CD4-positive, alpha-beta T cell treated with Interleukin-17A for 4 hours (primary cell): ENCODE measurements at places on chromosomes 1 and 21.

DNA sequence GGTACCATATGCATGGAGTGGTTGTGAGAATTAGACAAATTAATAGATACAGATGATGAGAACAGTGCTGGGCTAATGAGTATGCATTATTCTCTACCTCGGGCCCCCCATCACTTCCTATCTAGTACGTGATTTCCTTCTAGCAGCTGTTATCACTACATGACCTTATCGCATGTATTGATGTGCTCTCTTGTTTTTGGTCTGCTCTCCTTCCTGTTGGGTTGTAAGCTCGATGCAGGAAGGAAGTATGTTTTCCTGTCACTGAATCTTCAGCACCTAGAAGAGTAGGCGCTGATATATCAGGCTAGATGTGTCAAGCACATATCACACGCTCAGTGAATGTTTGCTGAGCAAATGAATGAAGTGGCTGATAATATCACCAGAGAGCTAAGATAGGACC, 43.9 kb upstream of the IFNAR2 start:
- DNase-seq = peak; percentile 59

DNA sequence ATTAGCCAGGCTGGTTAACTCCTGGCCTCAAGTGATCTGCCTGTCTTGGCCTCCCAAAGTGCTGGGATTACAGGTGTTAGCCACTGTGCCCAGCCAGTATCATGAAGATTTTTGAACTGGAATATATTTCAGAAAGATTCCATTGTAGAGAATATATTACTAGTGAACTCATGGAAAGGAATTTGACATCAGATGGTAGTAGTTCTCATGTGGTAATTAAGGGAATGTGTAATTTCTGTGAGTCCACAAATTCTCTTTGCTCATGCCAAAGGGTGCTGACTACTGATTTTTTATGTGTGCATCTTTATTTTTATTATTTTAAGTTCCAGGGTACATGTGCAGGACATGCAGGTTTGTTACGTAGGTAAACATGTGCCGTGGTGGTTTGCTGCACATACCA, 10.4 kb downstream of the DTL start:
- DNase-seq = no peak

GRCh38 chr1:173354937-173355280, 122.2 kb upstream of the PRDX6 start:
- no peak for DNase-seq

- DNase-seq = peak; percentile 41
Observed at GRCh38 chr1:24709791-24710441, 35.3 kb upstream of the CLIC4 start.

DNA sequence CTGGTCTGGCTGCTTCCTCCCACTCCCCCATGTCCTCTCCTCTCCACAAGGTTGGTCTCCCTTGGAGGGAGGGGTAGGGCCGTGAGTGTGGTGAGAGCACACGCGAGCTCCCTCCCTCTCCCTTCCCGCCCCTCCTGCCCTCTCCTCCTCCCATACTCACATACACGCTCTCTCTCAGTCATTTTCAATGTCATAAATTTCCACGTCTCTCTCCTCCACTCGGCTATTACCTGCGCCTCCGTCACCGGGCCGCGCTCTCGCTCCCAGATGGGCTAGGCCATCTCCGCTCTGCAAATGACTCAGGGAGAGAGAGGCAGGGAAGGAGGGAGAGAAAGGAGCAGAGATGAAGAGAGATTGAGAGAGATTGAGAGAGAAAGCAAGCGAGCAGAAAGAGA, 36.7 kb upstream of the DMBX1 start:
- no peak for DNase-seq

DNA sequence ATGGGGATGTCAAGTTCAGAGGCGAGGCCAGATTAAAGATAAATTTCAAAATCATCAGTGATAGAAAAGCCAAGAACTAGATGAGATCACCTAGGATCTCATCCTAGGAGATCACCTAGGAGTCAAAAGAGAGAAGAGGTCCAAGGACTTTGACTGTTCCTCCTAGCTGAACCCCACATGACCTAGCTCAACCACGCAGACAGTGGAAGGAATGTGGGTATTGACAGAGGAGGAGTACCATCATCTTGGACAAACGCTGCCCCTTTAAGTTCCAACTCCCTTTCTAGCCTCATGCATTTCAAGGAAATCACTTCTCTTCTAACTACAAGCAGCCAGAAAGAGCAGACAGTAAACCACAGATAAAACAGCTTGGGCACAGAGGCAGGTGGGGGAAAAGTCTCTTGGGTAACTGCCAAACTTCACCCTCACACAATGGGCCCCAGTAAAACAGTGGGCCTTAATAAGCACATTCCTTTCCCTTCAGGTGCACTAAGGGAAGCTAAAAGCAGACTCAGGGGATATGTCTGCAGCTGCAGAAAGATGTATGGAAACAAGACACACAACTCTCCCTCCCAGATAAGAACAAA, 12.5 kb upstream of the FAM76A start:
- no peak for DNase-seq

- no peak for DNase-seq
Observed at GRCh38 chr1:67270541-67270940, 37.1 kb upstream of the IL12RB2 start.

DNA sequence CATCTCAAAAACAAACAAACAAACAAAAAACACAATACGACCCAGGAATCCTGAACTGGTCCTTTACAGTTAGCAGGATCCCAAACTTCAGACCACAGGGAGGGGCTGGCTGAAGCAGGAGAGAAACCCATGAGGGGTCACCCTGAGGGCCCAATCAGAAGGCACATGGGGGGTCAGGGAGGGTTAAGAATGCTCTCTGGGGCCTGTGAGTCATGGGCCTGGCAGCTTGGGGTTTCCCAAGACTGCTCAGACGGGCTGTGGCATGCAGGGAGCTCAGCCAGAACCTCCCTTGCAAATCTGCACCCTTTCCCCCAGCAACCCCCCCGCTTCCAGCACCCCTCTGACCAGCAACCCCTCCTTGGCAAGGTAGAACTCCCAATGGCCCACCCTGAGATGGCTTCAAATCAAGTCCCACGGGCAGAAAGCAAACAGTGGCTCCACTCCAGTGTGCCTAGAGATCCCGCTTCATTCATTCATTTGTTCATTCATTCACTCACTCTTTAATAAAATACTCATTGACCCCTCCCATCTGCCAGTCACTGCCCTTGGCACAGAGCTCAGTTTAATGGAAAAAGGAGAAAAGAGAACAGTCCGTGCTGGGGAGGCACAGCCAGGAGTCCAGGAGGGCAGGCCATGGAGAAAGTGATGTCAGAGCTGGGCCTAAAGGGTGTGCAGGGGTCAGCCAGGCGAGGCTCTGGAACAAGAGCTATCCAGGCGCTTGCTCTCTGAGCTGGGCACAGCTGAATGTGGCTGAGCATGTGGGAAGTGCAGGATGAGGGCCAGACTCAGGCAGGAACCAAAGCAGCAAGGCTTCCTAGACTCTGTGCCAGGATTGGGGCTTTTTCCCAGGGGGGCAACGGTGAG, 8.2 kb downstream of the UQCRHL start:
- DNase-seq = no peak

- DNase-seq = no peak
Observed at GRCh38 chr1:226892524-226892875, 22.1 kb downstream of the PSEN2 start.

- DNase-seq = no peak
Observed at GRCh38 chr1:110857964-110858948, 14.7 kb upstream of the CD53 start.

GRCh38 chr1:59232216-59232615, 64.7 kb upstream of the FGGY start:
- DNase-seq = no peak

DNA sequence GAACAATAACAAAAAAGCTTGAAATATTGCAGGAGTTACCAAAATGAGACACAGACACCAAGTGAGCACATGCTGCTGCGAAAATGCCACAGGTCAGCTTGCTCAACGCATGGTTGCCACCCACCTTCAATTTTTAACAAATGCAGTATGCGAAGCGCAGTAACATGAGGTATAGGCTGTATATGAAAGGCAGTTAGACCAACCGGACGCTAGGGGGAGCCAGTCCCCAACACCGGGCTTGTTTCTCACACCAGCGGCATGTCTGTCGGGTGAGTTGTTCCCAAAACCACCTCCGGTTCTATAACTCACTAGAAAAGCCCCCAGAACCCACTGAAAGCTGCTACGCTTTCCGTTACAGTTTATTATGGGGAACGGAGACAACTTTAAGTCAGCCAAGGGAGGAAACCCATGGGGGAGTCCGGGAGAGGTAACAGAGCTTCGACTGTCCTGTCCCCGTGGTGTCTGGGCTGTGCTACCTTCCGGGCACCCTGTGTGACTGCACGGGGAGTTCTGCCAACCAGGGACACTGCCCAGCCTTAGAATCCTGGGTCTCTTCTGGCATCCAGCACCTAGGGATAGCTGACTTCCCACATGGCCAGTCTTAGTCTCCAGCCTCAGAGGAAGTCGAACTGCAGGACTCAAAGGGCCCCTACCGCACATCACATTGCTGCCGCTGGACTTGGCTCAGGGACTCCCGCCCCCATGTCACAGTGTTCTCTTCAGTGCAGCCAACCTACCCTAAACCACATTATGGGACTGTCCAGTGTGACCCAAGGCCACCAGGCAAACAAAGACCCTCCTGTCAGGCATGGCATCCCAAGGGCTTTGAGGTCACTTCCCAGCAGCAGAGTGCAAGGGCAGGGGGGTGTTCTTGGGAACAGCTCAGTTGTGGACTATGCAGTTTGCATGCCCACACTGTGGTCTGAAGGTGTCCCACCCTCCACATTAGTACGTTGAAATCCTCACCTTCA, 14.0 kb downstream of the RNF187 start:
- peak; percentile 94 for DNase-seq

DNA sequence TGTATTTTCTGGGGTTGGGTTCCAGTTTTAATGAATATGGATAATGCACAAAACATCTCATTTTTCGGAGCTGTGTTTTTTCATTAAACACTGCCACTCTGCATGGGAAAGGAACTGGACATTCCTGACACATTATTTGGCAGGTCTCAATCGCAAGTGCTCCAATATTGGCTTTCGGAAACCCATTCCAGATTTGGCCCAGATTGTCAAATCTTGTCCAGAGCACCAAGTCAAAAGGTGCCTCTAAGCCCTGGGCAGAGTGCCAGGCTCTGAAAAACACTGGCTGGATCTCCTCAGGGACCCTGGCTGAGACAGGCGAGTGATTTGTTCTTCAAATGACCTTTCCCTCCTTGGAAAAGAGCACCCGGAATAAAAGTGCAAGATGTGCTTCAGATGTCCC, 68.4 kb upstream of the MRPS6 start:
- DNase-seq = no peak

- no peak for DNase-seq
Observed at GRCh38 chr1:56473582-56474270, 105.6 kb downstream of the PLPP3 start.

GRCh38 chr1:58911841-58912499, 128.1 kb upstream of the JUN start:
- no peak for DNase-seq

GRCh38 chr1:20603504-20604464, 14.9 kb downstream of the CDA start:
- DNase-seq = no peak

DNA sequence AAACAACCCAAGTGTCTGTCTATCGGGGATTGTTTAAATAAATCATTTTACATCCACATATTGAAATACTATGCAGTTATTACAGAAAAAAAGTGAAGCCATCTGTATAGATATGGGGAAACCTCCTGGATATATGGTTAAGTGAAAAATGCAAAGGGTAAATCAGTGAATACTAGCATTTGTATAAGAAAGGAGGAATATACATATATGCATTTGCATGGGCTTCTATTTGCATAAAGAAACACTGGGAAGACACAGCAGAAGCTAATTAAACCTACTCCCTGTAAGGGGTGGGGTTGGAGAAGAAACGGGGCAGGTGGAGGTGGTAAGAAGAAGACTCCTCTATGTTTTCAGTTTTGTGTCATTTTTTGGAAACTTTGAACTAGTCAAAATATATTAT, 16.6 kb upstream of the KIRREL1 start:
- DNase-seq = no peak

DNA sequence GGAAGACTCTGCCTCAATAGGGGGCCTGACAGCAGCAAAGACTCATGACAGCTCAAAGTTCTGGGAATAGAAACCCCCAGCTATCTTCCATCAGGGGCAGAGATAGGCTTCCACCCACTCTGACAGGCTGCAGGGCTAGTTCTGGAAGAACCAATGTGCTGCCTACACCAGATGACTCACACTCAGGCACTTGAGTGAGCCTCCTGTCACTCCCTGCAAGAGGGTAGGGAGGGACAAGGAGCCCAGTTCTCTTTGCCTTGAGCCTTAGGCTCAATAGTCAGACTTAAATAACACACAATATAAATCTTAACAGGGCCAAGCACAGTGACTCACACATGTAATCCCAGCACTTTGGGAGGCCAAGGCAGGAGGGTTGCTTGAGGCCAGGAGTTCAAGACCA, 386.4 kb downstream of the HHAT start:
- DNase-seq = no peak

GRCh38 chr1:164576291-164577271, 17.6 kb downstream of the PBX1 start:
- DNase-seq = no peak

DNA sequence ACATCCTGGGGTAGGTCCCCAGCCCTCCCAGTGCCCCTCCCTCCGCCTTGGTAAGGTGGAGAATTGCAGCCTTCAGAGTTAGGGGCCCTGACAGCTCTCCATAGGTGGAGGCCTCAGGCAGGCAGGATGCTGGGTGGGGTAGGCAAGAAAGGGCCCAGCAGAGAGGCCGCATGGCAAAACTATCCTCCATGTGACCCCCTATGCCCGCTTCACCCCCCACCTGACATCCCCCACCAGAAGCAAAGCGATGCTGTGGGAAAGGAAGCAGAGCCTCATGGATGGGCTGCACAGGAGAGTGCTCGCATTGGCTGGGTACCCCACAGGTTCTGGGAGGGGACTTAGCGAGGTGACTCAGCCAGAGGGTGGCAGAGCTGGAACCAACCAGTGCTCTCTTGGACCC, 1.6 kb downstream of the S100A9 start:
- DNase-seq = no peak

- no peak for DNase-seq
Observed at GRCh38 chr1:220451532-220451931, 76.4 kb upstream of the MARK1 start.

DNA sequence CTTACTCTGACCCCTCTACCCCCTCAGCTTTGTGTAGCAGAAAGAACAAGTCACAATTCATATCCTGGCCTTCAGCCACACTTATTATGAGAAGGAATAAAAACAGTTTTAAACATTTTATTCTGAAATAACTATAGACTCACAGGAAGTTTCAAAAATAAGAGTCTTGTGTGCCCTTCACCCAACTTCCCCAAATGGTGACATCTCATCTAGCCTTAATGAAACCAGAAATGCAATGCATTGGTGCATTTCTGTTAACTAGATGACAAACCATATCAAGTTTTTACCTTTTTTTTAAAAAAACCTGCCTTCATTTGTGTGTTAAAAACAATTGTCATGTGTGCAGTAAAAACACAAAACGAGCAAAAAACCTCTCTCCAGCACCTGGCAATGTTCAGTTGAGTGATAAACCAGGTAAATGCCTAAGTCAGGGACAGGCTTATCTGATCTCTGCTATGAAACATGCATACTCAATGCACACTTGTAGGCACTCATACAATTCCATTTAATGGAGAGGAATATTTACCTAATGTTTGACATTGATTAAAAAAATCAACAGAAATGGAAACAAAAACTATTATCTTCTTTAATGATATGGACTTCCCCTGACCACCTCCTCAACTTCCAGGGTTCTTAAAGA, 51.5 kb downstream of the SH3BGR start:
- DNase-seq = no peak
